ENCODE measurements at places on chromosomes 1 and 21.

- DNase-seq: no peak
Observed at GRCh38 chr1:168842306-168842705, 113.3 kb upstream of the DPT start.

- DNase-seq: no peak
Observed at GRCh38 chr21:37408464-37409193, 42.1 kb downstream of the DYRK1A start.

GRCh38 chr1:114554577-114554976, 26.8 kb downstream of the BCAS2 start:
- DNase-seq: no peak

- DNase-seq: no peak
Observed at GRCh38 chr1:116131866-116132605, 20.8 kb downstream of the MAB21L3 start.

GRCh38 chr21:33196941-33197374, 32.8 kb upstream of the IFNAR2 start:
- no peak for DNase-seq

GRCh38 chr21:37878946-37879660, 37.2 kb downstream of the KCNJ6 start:
- no peak for DNase-seq

GRCh38 chr1:162216604-162217003, 147.1 kb downstream of the NOS1AP start:
- DNase-seq: no peak

DNA sequence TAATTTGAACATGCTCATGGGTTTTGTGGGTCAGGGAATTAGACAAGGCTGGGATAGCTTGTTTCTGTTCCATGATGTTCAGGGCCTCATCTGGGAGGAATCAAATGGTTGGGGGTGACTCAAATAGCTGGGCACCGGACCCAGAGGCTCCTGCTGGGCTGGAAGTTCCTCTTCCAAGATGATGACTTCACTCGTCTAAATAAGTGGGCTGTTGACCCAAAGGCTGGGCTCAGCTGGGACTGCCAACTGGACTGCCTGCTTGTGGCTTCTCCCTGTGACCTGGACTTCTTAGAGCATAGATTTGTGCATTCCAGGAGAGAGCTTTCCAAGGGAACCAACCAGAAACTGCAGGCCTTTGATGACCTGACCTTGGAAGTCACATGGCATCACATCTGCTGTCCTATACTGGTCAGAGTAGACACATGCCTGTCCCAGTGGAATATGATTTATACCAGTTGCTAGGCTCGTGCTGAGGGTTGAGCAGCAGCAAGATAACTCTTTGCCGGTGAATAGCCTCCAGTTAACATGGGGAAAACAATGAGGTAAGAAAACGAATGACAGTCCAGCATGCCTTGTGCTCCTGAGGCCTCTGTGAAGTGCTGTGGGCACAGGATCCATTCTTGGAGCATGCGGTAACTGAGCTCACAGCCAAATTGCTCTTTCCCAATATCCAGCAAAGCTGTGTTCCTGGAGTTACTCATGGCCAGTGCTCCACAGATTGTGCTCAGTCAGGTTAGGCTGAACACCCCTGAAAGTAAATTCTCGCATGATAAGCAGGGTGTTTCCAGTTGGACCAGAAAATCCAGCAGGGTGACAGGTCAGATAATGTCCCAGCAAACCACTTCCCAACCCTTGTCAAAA, 272.9 kb upstream of the TMEM51 start:
- no peak for DNase-seq

- no peak for DNase-seq
Observed at GRCh38 chr1:243315893-243316292, 60.1 kb downstream of the SDCCAG8 start.

- DNase-seq: peak; percentile 57
Observed at GRCh38 chr1:173714759-173715537, at the start of gene KLHL20. TSS of gene KLHL20 (plus strand) at chr1:173714981. CDS start at chr1:173716044, 1,063 bp downstream.

GRCh38 chr1:61143821-61144424, 61.6 kb downstream of the NFIA start:
- DNase-seq: no peak

DNA sequence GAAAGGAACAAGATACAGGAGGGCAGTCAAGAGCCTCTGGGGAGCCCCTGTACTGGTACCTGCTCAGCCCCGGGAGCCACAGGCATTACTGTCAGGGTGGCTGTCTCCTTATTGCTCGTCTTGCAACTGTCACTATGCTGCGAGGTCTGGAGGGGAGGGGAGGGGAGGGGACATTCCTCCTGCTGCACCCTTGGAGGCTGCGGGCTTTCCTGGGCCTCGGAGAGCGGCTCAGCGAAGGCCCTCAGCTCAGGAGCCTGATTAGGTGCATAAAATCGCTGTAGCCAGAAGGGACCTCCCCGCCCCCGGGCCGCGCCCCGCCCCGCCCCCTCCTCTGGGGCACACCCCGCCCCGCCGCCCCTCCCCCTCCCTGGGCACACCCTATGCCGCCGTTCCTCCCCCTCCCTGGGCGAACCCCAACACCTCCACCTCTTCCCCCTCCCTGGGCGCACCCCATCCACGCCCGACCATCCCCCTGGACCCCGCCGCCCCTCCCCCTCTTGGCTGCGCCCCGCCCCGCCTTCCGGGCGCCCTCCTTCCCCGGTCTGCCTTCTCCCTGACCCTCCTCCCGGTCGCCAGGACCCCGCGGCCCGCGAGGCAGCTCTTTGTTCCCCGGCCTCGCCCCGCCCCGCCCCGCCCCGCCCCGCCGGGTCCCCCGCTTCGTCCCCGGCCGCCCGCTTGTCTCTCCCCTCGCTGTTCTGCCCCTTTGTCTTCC, 35.5 kb downstream of the CACHD1 start:
- peak; percentile 8 for DNase-seq

GRCh38 chr1:7265771-7266371, 480.6 kb downstream of the CAMTA1 start:
- no peak for DNase-seq

DNA sequence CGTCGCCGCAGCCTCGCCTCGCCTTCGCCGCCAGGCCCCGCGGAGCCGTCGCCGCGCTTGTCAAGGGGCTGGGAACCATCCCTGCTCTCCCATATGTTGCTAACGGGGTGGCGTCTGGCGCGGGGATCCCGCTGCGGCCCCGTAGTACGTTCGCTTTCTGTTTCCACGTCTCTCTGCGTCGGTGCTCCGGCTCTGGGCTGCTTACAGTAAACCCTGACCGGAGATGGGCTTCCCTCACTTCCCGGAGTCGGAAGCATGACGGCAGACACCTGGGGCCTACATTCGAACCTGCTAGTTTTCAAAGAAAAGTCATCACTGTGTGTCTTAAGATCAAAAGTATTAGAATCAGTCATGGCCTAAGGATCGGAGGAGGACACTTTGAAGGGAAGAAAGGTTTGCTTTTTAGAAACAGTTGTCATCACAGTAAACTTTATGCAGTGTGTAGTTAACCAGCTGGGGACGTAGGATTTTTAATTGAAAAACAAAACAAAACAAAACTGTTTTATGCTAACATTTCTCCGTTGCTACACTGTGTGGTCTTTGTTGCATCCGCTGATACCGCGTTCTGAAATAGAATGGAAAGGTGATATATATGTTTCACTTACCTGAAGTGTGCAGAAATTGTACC, 69.0 kb downstream of the SLC35A3 start:
- DNase-seq: peak; percentile 50

DNA sequence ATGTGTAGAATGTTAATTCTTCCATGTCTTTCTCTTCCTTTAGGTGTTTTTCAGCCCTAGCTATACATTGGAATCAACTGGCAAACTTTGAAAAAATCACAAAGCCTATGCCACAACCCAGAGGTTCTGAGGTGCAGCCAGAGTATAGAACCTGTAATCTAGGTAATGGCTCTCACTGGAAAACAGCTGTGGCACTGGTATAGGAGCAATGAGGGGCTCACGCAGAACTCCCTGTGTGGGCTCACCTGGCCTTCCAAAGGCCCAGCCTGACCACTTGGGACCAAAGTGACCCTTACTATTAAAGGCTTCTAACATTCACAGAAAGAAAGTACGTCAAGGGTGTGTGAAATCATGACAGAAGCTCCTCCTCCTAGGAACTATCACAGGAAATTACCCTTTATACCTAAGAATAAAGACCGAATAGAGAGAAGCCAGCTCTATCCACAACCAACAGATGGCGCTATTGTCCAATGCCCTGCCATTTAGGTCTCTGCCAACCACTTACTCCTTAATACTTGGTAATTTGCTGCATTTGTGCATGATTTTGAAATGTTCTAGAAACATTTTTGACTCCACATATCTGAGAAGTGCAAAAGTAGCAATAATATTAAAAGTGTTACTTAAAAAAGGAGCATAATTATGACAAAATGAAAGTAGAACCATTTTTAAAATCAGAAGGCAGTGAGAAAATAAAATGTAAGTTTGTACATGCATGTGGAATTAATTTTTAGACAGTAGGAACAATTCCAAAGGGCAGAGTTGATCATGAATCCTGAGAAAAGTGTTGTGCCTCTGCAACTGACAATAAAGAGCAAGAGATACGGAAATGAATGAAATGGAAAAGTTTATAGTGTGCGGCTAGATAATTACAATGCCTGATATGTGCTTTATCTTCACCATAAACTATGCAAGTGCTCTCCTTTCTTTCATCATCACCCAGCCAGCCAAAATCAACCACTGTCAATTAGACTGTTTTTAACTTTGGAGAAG, 93.1 kb upstream of the HAO2 start:
- no peak for DNase-seq

- no peak for DNase-seq
Observed at GRCh38 chr21:39010629-39011404, 172.4 kb downstream of the PSMG1 start.
